ENCODE measurements at places on chromosomes 6 and 20.

DNA sequence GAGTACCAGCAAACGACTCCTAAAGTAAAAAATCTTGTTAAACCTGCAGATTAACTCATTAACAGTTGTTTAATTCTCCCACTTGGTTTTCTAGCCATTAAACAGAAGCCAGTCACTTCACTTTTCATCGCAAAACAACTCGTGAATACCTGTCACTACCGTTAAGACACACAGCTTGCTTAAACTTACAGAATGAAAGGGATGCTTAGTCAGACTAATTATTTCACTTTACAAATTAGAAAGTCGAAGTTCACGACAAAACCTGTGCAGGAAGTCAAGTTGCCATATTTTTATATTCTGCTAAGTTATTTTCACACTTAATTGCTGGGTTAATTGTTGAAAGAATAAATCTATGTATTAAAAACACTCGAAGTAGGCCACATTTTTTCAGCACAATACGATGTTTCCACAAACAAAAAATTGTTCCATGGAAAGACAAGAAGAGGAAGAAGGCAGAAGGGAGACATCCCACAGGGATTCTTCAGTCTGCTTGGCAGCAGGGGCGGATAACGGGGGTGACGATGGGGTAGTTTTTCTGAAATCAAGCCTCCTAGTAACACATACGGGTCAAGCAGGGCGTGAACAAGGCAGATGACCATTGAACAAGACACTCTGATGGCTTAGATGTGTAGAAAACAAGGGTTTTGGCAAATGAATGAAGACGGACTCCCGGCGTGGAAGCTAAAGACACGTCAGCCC, 933 bp downstream of the SSR1 start:
- DNase-seq = peak; percentile 58

- DNase-seq = peak; percentile 67
Observed at GRCh38 chr6:111230351-111231089, 143.2 kb downstream of the SLC16A10 start.

DNA sequence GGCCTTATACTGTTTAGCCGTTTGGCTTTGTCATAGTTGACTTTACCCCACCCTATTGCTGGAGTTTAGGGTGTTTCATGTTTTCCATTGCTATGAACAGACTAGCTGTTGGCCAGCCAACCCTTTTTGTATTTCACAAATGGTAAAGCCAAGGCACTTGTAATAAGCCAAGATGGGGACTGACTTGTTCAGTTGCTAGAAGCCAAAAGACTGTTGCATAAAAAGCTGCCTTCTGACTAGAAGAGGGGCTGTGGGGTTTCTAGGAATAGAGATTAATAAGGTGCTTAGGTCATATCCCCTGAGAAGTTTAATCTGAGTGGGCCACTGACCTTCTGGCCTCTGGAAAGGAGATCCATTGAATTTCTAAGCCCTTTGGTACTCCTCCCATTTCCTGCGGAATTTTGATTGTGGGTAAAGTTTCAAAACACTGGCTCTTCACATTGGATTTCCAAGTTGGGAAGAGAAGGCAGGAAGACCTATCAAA, 211.1 kb downstream of the PLCB4 start:
- no peak for DNase-seq

- no peak for DNase-seq
Observed at GRCh38 chr6:158900663-158901312, 81.6 kb upstream of the EZR start.

DNA sequence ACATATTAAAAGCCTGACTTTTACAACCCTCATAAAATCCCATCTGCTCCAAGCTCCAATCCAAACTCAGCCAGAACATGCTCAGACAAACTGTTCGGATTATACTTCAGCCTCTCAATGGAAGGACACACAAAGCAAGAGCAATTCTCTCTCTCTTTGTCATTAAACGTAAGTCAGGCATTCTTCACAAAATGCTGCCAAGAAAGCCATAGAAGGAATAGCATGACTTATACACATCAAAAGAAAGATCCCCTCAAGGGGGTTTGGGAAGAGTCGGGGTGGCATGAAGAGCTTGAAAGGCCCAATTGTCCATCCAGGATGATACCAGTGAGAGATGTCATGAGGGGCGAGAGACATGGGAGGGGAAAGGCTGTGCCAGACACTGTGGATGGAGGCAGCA, 268.9 kb downstream of the PREX1 start:
- DNase-seq = no peak
